ENCODE measurements at places on chromosomes 7 and 10.

DNA sequence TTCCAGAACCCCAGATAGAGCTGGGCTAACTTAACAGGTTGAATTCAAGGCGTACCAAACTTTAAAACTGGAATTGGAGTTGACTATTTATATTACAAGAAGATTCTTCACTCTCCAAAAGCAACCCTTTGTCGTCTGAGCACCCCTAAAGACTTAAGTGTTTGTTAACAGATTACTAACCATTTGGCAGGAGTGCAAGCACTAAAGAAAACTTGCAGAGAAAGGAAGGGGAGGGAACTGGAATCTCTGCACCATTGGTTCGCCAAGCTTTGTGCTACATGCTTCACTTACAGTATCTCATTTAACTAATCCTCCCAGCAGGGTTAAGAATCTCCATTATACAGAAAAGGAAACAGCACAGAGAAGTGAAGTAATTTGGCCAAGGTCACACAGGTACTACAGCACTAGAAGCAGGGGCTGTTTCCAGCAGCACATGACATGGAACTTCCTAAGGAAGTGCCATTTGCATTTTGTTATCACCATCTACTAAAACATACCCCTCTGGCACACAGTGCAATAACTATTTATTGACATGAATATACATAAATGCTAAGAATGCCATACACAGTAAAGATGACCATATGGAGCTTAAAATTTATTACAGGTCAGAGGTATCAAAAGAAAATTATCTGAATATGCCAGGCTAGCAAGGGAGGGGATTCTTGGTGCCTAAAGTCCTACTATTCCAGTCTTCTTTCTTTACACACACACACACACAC is 201.2 kb downstream of the KCNMA1 start:
- no peak for DNase-seq

DNA sequence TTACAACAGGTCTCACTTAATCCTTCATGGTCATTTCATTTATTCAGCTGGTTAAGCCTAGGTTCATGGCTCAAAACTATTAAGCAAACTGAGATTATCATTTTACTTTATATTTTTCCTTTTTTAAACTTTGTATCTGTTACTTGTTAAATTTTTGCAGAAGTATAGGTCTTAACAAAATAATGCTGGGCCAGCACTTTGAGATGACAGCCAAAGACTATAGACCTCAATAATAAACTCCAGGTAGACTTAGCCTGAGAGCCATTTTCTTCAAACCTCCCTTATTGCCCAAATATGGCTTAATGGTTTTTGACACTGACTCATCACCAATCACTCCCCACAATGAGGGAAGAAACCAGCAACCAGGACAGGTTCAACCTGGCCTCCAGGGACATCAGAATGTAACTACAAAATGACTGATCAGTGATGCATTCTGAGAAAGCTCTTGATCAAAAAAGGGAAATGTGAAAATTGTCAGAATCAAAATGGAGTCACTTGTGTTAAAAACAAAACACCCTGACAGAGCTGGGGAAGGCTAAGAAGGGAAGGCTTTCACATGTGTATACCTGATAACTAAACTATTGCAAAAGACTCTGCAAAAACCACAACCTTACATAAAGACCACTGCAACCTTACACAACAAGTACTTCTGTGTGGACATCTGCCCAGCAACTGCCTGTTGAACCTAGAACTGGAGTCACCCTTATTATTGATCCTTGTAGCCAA is 2.1 kb upstream of the CCDC126 start:
- DNase-seq = peak; percentile 68

GRCh38 chr7:107579554-107579884 is 527 bp upstream of the BCAP29 start:
- DNase-seq = no peak

GRCh38 chr10:58104351-58104751 is 163.3 kb downstream of the IPMK start:
- no peak for DNase-seq

- DNase-seq = no peak
Observed at GRCh38 chr7:106978425-106979420, 65.8 kb upstream of the PRKAR2B start.

DNA sequence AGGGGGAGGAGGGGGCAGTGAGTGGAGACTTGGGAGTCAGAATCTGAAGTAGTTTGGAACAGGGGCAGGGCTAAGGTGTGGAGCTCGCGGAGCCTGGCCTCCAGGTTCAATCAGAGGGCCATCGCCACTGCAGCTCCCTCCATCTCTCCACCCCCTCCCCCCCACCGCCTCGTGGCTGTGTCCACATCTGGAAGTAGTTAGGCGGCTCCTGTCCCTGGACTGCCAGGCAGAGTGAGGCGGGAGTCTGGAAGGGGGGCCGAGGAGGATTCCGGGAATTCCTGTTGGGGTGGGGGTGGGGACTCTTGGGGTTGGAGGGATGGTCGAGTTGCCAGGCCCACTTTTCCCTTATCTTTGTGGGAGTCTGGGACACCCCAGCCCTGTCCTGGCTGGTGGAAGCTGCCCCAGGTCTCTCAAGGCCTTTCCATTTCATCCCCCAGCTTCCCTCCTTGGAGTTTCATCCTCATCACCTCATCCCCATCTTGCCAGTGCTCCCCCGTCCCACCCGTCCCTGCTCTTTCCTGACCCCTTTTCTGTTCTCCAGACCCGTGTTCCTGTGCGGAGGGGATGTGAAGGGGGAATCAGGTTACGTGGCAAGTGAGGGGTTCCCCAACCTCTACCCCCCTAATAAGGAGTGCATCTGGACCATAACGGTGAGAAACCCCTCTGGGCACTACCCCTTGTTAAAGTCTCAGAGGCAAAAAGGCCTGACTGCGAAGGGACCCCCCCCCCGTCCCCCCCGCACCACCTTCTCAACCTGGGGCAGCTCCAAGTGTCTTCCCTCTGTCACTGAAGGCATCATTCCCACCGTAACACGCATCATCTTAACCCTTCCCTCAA is 944 bp downstream of the PCOLCE start:
- no peak for DNase-seq

- DNase-seq = no peak
Observed at GRCh38 chr10:79468015-79468560, 22.7 kb upstream of the ZCCHC24 start.

- no peak for DNase-seq
Observed at GRCh38 chr7:139068544-139069399, 32.9 kb upstream of the ZC3HAV1L start.
